Fibroblast of skin of left quadriceps (primary cell): ENCODE measurements at places on chromosomes 11 and 22.

DNA sequence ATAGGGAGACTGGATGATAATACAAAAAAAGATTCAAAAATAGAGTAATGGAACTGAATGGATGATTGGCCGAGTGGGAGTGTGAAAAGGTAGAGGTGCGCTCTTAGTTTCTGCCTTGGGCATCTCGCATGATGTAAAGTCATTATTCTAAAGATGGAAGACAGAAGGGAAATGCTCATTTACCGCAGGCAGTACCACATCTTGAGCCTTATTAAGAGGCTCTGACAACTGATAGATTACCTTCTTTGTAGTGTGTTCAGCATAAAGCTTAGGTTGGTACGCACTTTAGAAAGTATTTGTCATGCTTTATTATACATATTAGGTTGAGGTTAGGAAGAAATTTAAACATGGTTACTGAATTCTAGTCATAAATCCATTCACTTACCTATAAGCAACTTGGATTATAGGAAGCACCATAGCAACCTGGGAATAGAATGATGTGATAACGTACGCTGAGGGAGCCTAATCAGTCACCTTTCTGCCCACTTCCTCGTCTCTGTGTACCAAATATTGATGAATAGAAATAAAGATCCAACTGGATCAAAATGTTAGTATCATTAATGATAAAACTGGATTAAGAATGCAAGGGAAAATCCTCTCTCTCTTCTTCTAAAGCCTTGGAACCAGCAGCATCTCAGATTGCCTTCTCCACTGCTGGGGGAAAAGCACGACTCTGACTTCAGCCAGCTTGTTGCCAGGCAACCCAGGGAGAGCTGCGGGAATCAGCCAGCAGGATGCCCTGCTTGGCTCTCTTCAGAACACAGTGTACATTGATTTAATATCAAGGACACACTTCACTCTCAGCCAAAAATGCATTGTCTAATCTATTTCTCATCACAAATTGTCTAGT, 29.0 kb upstream of the VWA5A start:
- DNase-seq = no peak

GRCh38 chr22:28442264-28442710, 237.4 kb downstream of the TTC28 start:
- DNase-seq = peak; percentile 52

DNA sequence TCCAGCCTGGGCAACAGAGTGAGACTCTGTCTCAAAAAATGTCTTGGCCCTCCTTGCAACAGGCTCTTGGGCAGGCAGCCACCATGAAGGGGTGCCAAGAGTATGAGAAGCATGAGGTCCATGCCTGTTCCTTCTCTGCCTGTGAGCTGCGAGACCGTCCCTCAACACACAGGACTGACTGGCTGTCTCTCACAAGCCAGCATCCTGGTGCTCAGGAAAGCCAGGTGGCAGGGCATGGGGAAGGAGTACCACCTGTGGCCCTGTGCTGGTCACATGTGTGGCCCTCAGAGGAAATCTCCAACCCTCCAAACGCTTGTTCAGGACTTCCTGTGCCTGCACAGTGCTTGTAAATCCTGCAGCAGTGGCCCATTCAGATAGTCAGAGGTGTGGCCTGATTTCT, 83.2 kb downstream of the ATXN10 start:
- DNase-seq = no peak

DNA sequence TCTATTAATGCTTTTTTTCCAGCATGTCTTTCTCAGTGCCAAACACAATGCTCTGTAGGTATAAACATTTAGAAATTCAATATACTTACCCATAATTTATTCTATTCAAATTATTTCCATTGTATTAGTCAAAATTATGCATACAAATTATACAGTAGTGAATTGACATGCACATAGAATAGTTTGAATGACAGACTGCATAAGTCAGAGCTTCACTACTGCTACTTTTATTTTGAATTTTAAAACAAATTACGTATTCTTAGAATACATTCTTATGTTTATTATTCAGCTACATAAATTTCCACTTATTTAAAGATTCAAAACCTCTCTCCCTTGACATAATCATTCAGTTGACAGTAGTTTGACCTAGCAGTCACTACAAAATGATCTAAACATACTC, 808.0 kb upstream of the CCDC179 start:
- DNase-seq = no peak

DNA sequence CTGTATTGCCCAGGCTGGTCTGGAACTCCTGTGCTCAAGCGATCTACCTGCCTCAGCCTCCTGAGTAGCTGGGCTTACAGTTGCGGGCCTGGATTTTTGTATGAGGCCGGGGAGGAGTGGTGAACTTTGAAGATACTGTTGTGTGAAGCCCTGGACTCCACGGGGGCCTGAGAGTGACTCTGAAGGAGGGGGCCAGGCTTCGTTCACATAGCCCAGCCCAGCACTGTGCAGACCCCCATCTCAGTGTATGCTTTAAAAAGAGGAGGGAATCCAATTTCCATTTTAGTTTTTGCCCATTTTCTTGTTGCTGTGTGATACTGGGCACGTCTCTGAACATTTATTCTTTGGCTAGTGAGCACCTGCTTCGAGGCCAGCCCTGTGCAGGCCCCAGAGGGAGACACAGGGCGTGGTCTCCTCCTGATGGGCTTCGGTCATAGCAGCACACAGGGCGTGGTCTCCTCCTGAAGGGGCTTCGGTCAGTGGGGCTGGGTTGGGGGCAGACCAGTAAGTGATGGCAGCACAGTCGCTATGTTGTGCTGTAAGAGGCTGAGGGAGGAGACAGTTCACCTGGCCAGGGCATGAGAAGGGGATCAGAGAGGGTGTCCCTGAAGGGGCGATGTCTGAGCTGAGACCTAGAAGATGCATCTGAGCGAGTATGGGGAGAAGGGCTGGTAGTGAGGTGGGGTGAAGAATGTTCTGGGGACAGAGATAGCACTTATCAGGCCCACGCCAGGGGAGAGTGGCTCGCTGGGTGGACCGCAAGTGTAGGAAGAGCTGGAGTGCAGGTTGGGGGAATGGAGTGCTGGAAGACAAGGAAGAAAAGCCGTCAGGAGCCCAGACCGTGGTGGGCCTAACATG, 14.0 kb downstream of the SAMM50 start:
- no peak for DNase-seq

DNA sequence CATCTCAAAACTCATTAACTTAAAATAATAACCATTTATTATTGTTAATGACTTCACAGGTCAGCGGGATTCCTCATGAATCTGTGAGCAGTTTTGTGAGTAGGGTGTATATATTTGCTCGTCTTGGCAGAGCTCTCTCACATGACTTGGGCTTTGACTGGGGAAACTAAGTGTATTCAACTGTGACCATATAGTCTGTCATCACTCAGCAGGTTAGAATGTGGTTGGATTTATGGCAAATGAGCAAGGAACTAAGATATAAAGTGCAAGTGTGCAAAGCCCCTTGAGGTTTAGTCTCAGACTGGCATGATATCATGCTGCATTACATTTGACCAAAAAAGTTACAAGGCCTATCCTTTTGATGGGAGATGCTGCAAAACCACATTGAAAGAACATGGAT, 254.8 kb downstream of the CNTN5 start:
- DNase-seq = peak; percentile 6
